Right renal pelvis (tissue), 4 donors: ENCODE measurements at places on chromosomes 11 and 22.

GRCh38 chr22:20586403-20586745 lies 79.0 kb downstream of the MED15 start:
- DNase-seq: no peak

GRCh38 chr22:29292379-29292778 lies 14.1 kb upstream of the GAS2L1 start:
- DNase-seq: no peak

DNA sequence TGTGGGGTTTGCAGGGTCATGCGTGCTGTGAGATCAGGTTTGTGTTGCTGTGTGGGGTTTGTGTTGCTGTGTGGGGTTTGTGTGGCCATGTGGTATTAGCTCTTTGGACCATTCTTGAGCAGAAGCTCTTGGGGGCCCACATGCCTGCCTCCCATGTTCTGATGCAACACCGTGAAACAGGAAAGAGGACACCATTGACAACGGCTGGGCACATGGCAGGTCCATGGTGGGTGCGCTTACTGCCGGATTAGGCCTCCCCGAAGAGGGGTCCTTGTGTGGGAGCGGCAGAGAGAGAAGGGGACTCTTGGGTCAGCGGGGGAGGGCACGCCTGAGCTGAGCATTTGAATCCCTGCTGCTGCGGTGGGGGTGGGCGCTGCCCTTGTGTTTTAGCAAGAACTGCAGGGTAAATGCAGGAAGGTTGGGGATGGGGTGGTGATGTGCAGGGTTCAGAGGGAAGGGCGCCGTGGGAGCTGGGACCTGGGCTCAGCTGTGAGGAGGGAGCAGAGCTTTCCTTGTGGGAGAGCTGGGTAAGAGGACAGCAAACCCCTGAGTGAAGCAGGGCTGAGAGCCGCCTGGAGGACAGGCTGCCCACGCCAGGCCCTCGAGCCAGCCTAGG lies 361.5 kb downstream of the TBC1D22A start:
- DNase-seq: no peak

DNA sequence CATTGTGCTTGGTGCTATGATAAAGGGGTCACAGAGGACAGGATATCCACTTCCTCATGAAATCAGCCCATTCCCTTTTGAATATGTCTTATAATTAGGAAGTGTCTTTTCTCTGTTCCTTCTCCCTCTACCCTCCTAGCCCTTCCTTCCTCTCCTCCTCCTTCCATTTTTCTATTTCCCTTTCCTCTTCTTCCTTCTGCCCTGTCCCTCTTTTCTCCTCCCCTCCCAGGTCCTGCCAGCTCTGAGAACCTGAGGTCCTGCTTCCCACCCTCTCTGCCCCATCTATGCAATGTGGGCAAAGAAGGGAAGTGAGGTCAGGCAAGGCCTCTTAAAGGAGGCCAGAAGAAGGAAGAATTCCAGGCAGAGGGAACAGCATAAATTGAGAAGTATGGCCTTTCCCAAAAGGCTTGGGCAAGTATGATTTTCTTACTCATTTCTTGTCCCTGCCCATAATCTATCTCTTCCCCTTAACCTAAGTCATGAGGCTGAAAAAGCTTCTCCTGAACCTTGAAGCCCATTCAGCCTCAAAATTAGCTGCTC lies 7.7 kb upstream of the UBASH3B start:
- no peak for DNase-seq

DNA sequence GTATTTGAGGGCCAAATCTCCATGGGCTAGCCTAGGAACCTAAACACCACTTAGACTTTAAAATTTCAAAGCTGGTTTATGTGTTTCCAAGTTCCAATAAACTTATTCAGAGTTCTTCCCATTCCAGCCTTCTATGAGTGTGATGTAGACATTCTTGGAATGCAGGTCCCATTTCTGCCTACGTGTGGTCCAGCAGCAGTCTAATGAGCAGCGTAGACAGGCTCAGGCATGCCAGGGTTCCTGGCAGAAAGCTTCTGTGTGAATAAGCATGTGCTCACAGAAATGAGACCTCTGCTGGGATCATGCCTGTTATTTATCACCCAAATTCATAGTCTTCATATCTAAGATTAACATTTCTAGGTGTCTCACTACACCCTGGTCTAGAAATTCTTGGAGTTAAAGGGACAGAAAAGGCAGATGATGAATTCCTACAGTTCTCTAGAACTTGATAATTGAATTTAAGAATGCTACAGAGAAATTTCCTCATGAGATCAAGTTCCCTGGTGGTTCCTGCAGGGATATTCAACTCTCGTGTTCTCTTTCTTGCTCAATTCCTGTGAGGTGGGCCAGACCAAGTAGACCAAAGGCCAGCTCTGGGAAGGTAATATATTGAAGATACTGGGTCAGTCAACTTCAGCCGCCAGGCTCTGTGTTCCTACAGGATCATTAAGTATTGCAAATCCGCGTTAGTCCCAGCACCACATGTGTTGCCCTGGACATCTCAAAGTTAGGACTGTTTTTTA lies 17.6 kb downstream of the RNF185 start:
- no peak for DNase-seq
